ENCODE measurements at places on chromosomes 7 and 10.

DNA sequence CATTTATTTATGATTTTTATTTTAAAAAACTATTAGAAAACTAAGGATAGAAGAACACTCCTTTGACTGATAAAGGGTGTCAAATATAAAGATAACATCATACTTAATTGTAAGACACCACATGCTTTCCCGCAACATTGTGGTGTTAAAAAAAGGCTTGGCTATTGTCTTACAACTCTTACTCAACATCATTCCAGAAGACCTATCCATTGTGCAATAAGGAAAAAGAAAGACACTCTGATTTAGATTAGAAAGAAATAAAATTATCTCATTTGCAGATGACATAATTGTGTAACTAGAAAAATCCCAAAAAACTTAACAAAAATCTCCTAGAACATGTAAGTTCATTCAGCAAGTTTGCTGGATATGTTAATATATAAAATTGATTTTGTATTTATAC, 296.7 kb upstream of the GNAI1 start:
- no peak for DNase-seq

- no peak for DNase-seq
These were observed 7.9 kb downstream of the CEP41 start for GRCh38 chr7:130432886-130433285.

GRCh38 chr7:65438598-65438997, 64.9 kb downstream of the ZNF92 start:
- DNase-seq, result no peak

- no peak for DNase-seq
These were observed 89.6 kb downstream of the PODXL start for GRCh38 chr7:131466735-131467365.

DNA sequence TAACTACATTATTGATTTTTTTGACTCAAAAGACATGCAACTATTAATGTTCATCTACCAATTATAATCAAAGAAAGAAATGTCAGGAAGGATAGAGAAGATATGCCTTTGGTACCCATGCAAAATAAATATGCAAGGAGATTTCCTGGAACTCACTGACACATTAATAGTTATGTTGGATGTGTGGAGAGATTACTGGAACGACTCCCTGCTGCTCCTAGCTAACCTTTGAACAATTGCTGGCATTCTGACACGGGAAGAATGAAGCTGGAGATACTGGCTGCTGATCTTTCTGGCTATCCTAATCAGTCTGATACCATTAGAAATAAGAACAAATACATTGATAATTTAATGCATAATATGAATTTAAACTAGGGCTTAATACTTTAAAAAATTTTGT, 507.9 kb upstream of the NRG3 start:
- DNase-seq, result no peak

DNA sequence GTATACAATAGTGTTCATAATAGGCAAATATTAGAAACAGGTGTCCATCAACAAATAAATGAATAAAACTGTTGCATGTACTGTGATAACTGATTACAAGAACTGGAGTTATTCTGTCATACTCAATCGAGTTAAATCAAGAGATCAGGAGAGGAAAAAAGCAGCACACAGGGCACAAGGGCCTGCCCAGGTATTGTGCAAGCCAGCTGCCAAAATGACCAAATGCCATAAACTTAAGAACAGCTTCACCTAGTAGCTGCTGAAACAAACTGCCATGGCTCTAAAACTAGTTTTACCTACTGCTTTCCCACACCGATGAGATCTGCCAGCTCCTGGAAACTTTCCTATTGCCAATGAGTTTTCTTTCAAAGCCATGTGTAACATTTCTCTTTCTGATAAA, 12.2 kb downstream of the GSAP start:
- DNase-seq, result no peak

- no peak for DNase-seq
These were observed 367 bp upstream of the AVL9 start for GRCh38 chr7:32494946-32495297.

DNA sequence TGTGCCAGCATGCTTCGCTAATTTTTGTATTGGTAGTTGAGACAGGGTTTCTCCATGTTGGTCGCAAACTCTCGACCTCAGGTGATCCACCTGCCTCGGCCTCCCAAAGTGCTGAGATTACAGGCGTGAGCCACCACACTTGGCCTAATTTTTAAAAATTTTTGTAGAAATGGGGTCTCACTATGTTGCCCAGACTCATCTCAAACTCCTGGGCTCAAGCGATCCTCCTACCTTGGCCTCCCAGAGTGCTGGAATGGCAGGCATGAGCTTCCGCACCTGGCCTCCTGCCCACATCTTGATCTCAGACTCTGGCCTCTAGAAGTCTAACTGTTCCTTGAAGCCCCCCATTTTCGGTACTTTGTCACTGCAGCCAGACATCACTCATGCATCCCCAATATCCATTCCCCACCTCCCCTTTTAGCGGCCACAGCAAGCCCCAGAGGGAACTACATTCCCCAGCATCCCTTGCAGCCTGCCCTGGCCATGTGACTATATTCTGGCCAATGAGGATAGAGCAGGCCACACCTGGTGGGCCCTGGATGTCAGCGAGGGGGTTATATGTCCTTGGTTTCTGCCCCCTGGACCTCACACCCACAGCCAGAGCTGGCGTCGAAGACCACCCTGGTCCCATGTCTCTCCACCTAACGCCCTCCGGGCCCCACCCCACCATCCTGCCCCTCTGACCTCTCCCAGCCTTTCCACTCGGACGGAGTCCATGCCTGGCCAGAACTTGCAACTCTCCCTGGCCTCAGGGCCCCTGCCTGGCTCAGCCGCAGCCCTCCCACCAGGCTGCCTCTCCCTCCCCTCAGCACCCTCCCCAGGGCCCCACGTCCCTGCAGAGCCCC, 33.8 kb downstream of the MICALL2 start:
- DNase-seq, result no peak

DNA sequence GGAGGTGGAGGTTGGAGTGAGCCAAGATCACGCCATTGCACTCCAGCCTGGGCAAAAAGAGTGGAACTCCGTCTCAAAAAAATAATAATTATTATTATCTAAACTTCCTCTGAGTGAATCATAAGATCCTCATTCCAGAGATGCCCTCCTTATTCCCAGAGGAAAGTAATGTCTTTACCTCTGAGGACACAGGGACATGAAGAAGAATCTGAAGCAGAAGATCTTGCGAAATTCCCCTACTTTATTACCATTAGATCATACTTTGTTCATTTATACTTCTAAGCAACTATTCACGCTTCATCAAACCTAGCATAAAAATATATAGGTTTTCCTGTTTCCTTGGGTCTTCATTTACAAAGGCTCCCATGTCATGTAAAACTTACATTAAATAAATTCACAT, 143.1 kb downstream of the ETV1 start:
- no peak for DNase-seq

GRCh38 chr10:58152673-58153263, 114.9 kb downstream of the IPMK start:
- DNase-seq, result no peak

GRCh38 chr7:28729281-28729680, 228.8 kb downstream of the TRIL start:
- no peak for DNase-seq

- DNase-seq, result no peak
These were observed 9.1 kb downstream of the EN2 start for GRCh38 chr7:155466814-155467733.

GRCh38 chr7:157205438-157205837, 66.7 kb downstream of the UBE3C start:
- no peak for DNase-seq

- DNase-seq, result no peak
These were observed 111.6 kb downstream of the ACTR3B start for GRCh38 chr7:152871005-152871677.

DNA sequence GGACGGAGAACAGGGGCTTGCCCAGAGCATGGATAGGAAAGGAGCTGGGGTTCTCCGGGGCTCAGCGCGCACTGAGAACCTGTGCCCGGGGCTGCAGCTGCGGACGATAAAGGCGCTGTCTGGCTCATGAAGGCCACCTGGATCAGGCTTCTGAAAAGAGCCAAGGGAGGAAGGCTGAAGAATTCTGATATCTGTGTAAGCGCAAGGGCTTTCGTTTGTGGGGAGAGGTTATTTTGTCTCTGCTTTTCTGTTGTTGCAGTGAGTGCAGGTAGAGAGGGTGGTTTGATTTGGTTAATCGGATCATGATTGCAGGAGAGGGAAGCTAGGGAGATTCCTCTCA, 250.5 kb downstream of the NSUN6 start:
- no peak for DNase-seq

DNA sequence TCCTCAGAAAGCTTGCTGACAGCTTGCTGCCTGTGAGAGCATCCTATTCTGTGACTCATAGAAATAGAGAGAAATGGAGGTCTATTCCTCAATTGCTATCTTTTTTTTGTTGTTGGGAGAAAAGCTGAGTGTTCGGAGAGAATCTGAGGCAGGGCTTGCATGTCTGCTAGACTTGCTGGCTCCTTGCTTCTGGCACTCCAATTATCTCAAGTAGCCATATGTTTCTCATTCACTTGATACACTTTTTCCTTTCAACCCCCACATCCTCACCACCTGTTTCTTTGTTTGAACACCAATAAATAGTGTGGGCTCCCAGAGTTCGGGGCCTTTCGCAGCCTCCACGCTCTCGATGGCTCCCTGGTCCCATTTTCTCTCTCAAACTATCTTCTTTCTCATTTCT, 172.2 kb downstream of the SH2D4B start:
- DNase-seq, result no peak

All from stimulated activated CD4-positive, alpha-beta T cell treated with anti-CD3 and anti-CD28 coated beads, TNF-alpha, amount 100 ng/mL, for 1 hour (primary cell).